ENCODE measurements at places on chromosomes 7 and 10.
A peak's percentile ranks its signal among the peaks of the same experiment; 100 is the strongest.

DNA sequence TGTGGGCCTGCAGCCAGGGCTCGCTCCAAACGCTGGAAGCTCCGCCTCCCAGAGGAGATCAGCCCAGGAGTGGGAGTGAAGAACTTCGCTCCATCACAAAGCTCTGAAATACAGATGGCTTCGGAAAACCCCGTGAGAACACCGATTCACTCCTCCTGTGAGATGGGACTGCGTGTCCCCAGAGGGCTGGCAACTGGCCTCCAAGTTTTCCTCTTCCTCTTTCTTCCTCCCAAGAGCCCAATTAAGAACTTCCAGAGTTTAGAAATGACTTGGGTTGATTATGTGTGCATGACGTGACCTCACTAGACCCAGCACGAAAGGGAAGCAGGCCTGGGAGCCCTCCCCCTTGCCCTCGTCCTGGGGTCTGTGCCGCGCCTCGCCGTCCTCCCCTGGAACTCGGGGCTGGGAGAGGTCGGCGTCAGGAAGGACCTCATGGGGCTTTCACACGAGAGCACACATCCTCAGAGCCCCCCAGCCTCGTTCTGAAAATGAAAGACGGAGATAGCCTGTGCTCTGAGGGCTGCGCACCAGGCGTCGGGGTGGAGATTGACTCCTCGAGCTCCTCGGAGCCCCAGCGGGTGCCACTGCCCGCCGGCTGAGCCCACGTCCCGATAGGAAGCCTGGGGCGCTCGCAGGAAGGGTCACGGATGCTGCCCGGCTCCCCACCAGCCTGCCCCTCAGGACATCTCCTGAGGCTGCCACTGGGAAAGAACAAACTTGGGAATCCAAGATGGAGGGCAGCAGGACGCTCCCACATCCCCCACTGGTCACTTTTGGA is 37.8 kb downstream of the PTPRN2 start:
- DNase-seq, result no peak

DNA sequence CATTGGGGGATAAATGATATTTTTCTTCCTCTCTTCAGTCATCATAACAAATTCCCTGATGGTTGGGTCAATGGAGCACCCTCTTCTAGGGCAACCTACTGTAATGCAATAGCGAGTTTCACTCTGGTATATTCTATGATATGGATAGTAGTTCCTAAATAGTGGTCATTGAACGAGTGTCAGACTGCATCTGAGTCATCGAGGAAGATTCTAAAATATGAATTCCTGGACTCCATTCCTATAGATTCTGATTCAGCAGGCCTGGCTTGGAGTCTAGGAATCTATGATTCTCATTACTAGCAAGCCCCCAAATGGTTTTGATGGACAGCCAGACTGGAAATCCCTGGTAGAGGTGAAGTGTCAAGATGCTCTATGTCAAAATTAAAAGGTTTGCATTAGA is 254.5 kb downstream of the BUB3 start:
- no peak for DNase-seq

GRCh38 chr10:114322344-114322743 is 82.0 kb downstream of the AFAP1L2 start:
- no peak for DNase-seq

DNA sequence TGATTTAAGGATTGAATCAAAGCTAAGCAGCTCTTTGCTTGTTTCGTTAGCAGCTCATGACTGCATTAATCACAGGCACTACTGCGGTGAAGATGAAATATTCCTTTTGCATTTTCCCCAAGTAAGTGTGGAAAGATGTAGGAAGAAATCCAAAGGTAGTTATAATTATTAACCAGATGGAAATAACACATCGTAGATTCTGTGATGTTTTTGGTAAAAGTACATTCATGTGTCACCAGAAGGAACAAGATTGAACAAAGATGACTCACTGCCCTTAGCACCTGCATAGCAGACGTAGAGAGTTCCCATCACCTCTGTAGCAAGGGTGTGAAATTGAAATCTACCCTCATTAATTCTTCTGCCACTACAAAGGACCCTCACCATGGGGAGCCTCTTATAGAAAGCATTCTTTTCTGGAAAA is 37.1 kb downstream of the SMURF1 start:
- DNase-seq, result no peak

DNA sequence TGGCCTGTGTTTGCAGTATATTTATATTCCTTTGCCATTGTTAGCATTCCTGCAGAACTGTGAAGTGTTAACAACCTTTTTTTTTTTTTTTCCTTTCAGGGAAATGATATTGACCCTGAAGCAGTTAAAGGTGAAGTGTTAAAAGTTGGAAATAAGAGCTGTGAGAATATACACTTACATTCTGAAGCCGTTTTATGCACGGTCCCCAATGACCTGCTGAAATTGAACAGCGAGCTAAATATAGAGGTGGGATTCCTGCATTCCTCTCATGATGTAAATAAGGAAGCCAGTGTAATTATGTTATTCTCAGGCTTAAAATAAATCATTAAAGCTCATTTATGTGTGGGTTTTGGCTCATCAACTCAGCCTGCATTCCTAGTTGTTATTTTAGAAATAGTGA is 92.8 kb upstream of the CAPZA2 start:
- no peak for DNase-seq

DNA sequence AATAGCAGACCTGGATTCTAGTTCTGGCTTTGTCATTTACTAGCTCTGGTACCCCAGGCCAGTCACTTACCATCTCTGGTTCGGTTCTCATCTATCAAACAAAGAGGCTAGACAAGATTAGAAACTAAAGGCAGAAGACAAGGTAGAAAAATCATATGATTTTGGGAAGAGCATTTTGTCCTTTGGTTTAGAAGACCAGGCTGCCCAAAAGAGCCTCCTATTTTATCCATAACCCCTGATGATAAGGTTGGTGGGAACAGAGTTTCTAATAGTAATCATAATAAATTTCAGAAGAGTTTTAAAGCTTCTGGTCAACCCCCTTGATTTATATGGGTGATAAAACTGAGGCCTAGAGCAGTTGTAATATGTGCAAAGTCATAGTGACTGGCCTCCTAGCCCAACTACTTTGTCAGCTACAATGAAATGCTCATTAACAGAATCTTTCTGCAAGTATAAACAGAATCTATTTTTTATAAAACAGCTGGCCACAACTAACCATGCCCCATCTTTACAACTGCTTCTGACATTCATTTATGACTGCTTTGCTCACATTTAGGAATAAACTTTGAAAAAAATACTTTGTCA is 23.4 kb downstream of the COX15 start:
- no peak for DNase-seq

GRCh38 chr10:22218448-22218847 is 633 bp upstream of the EBLN1 start:
- no peak for DNase-seq

DNA sequence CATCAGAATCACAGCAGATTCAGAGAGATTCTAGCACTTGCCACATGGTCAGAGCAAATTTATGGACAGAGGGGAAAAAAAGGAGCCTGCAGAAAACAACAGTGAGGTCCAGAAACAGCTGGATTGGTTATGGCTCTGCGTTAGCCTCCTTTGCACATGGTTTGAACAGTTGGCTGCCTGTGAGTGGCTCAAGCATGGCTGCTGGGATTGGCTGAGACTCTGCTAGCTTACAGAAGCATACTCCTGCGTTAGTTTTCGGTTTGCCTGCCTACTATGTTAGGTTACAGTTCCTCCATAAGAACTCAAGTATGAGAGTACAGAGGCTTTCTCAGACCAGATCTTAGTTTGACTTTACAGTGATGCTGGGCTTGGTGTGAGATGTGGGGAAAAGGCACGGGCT is 80.7 kb upstream of the WDR11 start:
- no peak for DNase-seq

GRCh38 chr7:18689551-18689950 is 194.0 kb downstream of the HDAC9 start:
- no peak for DNase-seq

- DNase-seq, result no peak
These were observed 39.5 kb upstream of the INSIG1 start for GRCh38 chr7:155258226-155258560.

- no peak for DNase-seq
These were observed 7.3 kb upstream of the PNLIP start for GRCh38 chr10:116538456-116538855.

DNA sequence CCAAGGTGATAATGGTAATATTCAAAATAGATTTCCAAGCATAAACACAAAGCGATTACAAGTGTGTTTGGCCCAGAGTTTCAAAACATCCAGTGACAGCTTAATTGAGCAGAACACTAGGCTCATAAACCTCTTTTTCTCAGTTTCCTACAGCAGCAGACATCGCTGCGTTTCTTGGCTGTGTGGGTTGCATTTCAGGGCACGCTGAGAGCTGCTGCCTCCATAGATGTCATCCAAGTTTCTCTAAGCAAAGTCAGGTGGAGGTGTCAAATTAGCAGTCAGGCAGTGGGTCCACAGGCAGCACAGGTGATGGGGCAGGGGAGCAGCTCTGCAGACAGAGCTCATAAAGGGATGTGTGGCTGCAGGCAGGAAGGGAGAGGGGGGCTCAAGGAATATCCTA is 50.5 kb upstream of the COL13A1 start:
- DNase-seq, result no peak

DNA sequence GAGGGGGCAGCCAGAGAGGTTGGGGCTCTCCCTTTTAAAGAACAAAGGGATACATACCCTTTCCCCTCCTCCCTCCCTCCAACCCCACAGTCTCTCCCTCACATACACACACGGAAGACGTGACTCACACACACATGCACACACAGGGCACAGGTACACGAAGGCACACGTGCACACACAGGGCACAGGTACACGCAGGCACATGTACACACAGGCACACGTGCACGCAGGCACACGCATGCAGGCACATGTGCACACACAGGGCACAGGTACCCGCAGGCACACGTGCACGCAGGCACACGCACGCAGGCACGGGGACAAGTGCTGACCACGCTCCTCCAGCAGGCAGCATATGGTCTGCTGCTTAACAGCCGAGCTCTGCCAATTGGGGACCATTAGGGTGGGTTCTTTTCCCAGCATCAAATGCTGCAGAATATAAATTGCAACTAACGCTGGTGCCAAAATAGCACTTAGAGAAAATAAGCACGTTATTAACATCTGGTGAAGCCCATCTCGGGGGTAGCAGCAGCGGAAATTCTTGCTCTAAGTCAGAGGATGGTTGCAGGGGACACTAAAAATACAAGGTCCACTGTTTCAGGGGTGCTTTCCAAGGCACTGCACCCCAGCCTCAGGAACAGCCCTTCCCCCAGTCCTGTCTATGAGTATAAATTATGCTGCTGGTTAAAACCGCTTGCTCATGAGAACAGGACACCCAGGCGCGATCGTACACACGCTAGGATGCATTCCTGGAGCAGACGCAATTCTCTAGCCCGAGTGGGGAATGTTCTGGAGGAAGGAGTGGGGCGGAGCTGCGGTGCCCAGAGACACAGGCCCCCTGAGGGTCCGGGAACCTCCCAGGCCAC is 55.2 kb upstream of the TNRC18 start:
- DNase-seq, result no peak

GRCh38 chr10:11446864-11447263 is 164.6 kb downstream of the USP6NL start:
- no peak for DNase-seq

GRCh38 chr10:107083388-107084009 is 81.0 kb downstream of the SORCS1 start:
- DNase-seq, result no peak

- no peak for DNase-seq
These were observed 82.6 kb upstream of the ABCB5 start for GRCh38 chr7:20532890-20533289.

GRCh38 chr10:102546606-102547320 is 43.0 kb downstream of the SUFU start:
- DNase-seq, result peak; percentile 24

- no peak for DNase-seq
These were observed 152.3 kb upstream of the STEAP4 start for GRCh38 chr7:88458946-88459345.

- DNase-seq, result no peak
These were observed 268.5 kb downstream of the RPS24 start for GRCh38 chr10:78301891-78302738.

DNA sequence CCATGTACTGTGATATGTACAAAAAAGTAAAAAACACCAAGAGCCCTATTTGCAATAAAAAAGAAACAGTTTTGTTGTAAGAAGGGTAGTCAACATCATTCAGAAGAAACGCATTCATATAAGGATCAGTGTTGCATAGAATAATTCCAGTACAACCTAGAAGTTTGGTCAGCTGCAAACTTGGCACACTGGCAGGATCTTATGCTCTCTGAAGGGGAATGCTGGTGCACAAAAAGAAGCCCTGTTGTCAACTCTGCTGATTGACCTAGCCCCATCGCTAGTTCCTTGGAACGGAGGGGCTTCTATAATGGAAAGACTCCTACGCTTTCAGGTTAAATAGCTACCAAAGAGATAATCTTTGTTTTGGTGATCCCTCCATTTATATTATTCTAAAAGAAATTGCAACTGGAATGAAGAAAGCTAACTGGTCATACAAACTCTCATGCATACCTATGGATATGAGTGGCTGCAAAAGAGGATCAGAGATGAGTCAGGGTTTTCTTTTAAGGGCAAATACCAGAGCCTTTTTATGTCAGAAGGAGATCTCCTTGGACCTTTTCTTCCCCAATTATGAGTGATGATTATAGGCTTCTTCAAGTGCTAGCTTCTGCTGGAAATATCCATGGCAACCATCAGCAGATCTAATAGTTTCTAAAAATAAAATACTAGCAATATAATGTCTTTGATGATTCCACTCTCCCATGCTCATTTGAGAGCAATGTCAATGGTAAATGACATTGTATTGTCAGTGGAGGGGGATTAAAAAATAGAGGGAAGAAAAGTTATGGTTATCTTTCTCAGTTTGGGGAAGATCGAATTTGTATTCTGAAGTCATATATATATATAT is 312.4 kb upstream of the CACNA2D1 start:
- DNase-seq, result no peak

DNA sequence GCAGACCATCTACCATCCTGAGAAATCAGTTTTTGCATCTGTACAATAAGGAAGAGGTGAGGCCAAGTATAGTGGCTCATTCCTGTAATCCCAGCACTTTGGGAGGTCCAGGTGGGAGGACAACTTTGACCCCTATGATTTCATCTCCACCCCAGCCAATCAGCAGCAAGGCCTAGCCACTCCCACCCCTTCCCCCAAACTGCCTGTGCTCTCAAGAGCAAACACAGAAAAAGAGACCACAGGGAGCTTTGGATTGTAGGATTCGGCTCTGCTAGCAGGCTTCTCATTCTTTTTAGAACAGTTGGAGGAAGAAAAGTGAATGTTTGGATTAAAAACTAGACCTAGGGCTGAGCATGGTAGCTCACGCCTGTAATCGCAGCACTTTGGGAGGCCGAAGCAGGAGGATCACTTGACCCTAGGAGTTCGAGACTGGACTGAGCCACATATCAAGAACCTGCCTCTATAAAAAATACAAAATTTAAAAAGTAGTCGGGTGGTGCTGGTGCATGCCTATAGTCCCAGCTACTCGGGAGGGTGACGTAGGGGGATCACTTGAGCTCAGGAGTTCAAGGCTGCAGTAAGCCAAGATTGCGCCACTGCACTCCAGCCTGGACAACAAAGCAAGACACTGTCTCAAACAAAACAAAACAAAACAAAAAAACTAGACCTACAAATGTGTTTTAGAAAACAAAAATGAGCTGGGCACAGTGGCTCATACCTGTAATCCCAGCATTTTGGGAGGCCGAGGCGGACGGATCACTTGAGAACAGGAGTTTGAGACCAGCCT is 25.1 kb upstream of the PROSER2 start:
- DNase-seq, result no peak

GRCh38 chr7:132604121-132604520 is 27.9 kb upstream of the PLXNA4 start:
- no peak for DNase-seq

- no peak for DNase-seq
These were observed 146.0 kb downstream of the SND1 start for GRCh38 chr7:127798023-127798422.

- no peak for DNase-seq
These were observed 5.2 kb downstream of the GRIFIN start for GRCh38 chr7:2471022-2471329.

GRCh38 chr7:30549931-30550493 is 44.7 kb upstream of the GARS1 start:
- DNase-seq, result no peak

Data from activated effector memory CD4-positive, alpha-beta T cell treated with anti-CD3 and anti-CD28 coated beads, Interleukin-2, amount 50 U/mL, for 16 hours (primary cell).